ENCODE measurements at places on chromosomes 3 and 15.

DNA sequence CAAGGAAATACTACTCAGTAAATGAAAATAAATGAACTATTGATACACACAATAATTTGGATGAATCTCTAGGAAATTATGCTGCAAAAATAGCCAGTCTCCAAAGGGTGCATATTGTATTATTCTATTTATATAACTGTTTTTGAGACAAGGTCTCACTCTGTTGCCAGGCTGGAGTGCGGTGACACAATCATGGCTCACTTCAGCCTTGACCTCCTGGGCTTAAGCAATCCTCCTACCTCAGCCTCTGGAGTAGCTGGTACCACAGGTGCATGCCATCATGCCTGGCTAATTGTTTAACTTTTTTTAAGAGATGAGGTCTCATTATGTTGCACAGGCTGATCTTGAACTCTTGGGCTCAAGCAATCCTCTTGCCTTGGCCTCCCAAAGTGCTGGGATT is 12.5 kb downstream of the KLHDC8B start:
- no peak for DNase-seq

- no peak for DNase-seq
These were observed 393.6 kb upstream of the TPM1 start for GRCh38 chr15:62648954-62649353.

GRCh38 chr3:29521293-29521692 is 240.4 kb downstream of the RBMS3 start:
- no peak for DNase-seq

- DNase-seq = no peak
These were observed 37.3 kb upstream of the KLHL6 start for GRCh38 chr3:183592821-183593220.
